ENCODE measurements at places on chromosomes 2 and 18.
A peak's percentile ranks its signal among the peaks of the same experiment; 100 is the strongest.

- DNase-seq: no peak
These were observed 2.9 kb upstream of the EPB41L3 start for GRCh38 chr18:5546660-5547059.

DNA sequence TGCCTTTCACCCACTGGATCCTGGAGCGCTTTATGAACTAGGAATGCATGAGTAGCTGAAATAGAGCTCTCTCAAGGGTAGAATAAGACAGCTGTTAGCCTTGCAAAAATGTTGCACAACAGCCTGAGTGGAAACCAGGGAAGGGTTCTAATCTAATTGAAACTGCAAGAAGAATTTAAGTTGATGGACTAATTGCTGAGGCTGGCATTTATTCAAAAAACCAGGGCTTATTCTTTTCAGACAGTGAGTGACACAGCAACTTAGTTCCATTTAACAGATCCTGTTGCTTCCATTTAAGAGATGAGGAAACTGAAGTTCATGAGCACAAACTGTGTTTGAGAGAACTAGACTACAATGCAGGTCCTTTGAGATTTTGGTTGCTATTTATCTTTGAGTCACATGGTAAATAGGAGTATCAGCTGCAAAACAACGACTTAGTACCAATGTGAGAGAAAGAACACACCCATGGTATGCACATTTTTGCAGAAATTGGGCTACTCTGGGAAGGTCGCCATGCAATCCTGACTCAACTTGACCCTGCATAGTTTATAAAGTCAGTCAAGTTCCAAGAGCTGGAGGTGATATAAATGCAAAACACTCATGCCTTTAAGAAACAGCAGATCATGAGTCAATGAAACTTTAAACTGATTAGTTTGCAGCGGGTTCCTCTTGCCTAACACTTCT, 76.4 kb upstream of the PARD3B start:
- DNase-seq: no peak

DNA sequence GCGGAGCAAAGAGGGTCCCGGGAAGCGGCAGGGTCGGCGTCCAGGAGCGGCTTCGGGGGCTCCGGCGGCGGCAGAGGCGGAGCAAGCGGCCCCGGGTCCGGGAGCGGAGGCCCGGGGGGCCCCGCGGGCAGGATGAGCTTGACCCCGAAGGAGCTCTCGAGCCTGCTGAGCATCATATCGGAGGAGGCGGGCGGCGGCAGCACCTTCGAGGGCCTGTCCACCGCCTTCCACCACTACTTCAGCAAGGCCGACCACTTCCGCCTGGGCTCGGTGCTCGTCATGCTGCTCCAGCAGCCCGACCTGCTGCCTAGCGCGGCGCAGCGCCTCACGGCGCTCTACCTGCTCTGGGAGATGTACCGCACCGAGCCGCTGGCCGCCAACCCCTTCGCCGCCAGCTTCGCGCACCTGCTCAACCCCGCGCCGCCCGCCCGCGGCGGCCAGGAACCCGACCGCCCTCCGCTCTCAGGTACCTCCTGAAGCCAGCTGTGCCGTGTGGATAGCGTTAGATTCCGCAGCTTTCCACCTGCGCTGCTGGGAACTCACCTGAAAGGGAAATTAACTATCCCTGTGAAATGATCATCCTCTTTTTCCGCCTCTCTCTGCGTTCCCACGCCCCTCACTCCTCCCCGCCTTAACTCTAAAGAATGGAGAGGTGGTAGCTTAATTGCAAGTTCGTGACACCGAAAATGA, 472 bp downstream of the CNOT11 start:
- DNase-seq: peak; percentile 43

DNA sequence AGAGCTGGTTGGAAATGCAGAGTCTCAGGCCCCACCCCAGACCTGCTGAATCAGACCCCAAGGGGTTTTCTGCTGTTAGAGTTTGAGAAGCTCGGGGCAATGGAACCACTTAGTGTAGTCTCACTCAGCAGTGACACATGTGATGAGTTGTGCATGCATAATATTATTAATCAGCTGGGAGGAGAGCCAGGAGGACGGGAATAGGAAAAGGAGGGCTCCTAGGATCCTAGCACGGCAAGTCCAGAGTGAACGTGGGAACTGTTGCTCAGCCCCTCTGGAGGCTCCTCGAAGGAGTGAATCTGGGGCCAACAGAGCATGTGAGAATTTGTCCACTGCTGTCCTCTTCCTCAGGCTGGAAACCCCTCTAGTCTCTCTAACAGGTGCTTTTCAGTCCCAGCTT, 87.1 kb downstream of the HS1BP3 start:
- DNase-seq: no peak

DNA sequence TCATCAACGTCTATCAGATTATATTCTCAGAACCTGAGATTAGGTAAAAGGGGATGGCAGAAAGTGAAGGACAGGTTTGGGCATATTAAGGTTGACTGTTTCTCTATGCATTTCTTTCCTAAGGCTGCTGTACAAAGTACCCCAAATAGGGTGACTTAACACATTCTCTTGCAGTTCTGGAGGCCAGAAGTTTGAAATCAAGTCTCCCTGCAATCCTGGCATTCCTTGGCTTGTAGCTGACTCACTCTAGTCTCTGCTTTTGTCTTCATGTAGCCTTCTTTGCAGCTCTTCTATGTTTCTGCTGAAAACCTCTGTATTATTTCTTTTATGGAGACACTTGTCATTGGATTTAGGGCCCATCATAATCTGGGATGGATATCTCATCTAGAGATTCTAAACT, 364.3 kb downstream of the PLCL1 start:
- no peak for DNase-seq

DNA sequence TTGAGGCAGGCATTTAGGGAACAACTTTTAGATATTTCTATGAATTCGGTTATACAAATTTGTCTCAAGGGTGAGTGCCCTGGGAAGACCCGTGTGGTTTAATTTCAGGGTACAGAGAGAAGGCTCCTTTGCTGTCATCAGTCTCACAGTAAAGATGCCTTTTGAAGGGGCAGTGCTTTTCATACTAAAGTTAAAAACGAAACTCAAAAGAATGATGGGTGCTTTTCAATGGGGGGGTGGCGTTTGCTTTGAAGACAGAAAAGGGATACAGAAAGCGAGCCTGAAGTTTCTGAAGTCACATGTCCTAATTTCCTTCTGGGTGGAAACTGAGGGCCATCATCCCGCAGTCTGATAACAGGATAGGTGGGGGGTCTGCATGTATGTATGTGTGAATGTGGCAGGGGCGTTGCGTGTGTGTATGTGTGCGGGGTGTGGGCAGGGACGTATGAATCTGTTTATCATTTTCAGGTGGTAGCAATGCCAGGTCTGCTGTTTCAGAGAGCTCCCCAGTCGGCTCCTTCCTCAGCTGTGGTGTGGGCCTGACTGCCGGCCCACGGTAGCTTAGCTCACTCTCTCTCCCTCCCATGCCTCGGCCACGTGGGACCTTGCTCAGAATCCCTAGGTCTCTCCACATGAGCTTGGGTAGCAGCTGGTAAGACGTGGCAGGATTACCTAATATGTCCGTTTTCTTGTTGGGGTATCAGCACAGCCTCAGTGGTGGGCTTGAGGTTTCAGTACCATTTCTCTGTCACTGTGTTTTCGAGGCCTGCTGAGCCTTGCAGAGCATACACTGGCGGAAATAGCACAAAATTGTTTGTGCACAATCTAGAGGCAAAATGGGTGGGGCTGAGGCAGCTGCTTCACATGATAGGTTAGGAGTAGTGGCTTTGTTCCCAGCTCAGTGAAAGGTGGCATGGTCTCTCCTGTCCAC, 32.7 kb downstream of the ARHGAP25 start:
- no peak for DNase-seq

- no peak for DNase-seq
These were observed 94.8 kb upstream of the B3GNT7 start for GRCh38 chr2:231300722-231301076.

DNA sequence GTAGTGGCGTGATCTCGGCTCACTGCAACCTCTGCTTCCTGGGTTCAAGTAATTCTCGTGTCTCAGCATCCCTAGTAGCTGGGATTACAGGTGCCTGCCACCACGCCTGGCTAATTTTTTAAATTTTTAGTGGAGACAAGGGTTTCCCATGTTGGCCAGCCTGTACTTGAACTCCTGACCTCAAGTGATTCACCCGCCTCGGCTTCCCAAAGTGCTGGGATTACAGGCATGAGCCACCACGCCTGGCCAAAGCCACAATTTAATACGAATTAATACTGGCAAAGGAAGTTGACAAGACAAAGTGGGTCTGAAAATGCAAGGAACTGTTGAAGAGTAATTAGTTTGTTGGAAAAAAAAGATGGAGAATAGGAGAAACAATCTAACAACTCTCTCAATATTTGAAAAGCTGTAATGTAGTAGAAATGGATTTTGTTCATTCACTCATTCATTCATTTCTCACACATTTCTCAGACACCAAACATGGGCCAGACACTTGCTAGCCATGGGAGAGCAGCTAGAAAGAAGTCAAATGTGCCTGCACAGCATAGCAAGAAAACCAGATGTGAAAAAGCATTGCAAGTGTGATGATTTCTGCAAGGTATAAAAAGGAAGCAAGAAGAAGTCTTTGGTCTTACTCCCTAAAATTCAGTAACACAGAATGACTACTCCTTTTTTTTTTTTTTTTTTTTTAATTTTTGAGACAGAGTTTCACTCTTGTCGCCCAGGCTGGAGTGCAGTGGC, 39.4 kb upstream of the ATL2 start:
- DNase-seq: no peak

DNA sequence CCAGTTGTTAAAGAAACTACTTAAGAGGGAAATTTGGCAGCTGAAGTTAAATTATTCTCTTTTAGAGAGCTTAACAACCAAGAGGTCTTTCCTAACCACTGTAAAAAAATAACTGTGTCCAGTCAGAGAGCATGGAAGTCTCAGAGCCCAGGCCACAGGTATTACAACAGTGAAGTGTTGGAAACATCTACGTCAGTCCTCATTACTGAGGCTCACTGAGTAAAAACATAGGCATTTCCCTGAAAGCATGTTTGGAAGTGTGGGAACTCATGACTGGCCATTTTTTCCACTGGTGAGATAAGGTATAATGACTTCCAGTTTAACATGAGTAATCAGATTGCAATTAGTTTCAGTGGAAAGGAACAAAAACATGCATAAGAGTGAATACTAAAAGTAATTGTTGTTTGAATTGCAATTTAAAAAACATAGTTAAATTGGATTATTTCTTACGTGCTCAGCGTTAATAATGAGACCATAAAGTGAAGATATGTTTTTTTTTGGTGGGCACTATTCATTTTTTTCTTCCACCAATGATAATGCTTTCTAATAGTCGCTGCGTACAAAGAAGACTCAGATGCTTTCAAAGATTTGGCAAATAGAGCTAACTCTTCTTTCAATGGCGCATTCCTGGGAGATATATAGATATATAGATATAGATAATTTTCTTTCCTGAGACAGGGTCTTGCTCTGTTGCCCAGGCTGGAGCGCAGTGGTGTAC, 60.8 kb downstream of the EFEMP1 start:
- no peak for DNase-seq

- DNase-seq: no peak
These were observed 56.3 kb upstream of the MSH2 start for GRCh38 chr2:47346638-47347037.

DNA sequence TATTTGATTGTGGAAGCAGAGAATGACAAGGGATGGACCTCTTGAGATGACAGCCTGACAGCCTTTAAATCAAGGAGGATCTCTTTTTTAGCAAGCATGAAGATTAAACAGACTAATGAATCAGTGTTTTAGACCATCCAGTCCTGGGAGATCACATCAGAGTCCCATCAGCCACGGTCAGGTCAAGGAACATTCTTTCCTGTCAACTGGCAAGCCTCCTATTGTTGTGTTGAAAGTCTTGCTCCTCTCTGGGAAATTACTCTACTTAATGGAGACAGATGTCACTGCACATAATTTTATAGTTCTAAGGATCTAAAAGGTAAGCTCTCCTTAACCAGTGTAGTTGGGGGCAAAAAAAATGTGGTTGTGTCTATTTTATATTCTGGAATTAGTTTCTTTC, 469.0 kb downstream of the TMEM182 start:
- DNase-seq: no peak

- DNase-seq: no peak
These were observed 7.7 kb downstream of the FHL2 start for GRCh38 chr2:105391058-105391627.

DNA sequence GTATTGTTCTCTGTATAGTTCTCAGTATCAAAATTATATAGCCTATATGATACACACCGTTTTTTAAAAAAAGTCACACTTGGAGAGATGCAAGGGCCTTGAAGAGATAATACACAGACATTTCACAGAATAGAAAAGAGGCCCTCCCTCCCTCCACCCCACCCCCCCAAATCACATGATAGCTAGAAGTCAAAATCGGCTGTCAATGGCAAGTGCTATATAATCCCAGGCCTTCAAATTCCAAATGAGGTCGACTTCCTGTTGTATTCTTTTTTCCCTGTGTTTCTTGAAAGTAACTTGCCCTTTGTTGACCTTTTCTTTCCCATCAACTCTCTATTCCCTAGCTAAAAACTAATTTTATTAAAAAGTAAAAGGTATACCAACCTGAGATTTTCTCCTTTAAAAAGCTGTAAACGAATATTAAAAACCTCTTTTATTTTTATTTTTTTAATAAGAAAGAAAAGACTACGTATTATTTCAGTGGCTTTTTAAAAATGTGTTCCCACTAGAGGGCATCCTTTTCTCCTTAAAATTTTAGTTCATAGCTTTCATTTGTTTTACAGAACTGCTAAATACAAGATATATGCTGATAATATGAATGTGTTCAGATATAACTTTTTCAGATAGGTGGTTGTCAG, 46.6 kb downstream of the KCMF1 start:
- no peak for DNase-seq

- DNase-seq: no peak
These were observed 12.7 kb downstream of the TTC39C start for GRCh38 chr18:24027156-24027827.

DNA sequence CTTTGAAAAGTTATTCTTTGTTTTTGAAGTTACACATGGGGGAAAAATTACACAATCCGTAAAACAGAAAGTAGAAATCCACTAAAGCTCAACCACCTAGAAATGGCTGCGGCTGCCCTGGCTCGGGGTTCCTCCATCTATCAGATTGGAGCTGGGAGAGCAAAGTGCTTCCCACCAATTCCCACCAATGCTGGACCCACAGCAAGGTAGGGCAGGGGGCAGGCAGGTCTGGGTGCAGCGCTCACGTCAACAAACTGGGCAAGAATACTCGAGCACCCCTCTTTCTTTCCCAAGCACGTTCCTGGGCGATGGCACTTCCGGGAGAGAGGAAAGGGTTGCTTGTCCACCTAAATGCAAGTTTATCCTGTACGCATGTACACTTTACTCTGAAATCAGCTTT, 217.6 kb downstream of the NDUFA10 start:
- no peak for DNase-seq

GRCh38 chr2:66275984-66276383, 158.9 kb upstream of the MEIS1 start:
- no peak for DNase-seq

DNA sequence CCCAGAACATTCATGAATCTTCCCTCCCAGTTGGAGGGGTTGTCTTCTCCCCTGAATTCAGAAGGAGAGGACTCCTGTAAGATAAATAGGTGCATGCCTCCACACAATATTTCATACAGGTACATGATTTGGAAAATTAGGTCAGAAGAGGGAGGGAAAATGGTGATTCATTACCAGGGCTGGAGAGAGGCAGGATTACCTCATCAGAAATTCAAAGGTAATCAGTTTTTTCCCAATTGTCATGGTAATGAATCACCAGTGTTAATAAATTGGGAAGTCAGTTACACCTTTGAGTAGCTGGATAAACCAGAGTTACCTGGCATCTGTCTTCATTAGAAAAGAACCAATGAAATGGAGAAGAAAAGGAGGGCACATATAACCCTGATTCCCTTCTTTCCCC, 128.5 kb downstream of the EN1 start:
- no peak for DNase-seq

All from stimulated activated CD8-positive, alpha-beta memory T cell treated with anti-CD3 and anti-CD28 coated beads, Interleukin-15, amount 100 ng/mL, for 1 hour (primary cell).